Stimulated activated CD8-positive, alpha-beta memory T cell treated with anti-CD3 and anti-CD28 coated beads, Interleukin-2, amount 100 ng/mL, for 1 hour (primary cell): ENCODE measurements at places on chromosomes 5 and 9.

DNA sequence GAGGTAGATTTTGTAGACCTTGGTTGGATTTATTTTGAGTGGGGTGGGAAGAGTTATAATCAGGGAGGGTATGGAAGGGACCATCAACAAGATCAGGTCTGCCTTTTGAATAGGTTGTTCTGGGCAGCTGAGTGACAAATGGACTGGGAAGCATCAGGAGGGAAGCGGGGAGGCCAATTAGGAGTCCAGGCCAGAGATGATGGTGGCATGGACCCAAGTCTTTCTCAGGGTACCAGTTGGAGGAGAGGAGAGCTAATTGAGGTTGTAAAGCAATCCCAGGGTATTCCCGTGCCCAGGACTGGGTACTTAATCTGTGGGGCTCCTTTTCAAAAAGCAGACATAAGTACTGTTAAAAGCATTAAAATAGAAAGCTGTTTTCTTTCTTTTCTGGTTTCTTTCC lies 88.9 kb downstream of the ARHGAP26 start:
- DNase-seq: no peak

DNA sequence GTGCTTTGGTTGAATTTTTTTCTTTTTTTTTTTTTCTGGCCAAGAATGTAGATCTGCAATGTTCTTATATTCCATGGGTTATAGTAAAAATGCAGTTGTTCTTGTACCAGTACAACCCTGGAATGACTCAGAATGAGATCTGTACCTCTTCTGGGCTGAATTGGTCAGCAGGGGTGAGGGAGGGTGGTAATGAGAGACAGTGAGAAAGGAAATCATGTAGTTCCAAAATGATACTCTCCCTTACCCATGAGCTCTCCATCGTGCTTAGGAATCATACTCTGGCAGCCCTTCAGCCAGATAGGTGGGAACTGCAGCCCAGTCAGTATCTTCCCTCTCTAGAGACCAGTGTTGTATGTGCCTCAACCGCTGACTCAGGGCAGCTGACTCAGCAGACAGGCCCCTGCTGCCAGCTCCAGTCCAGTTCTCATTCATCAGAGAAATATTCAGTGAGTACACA lies 2.1 kb upstream of the GLIS3 start:
- DNase-seq: no peak

- no peak for DNase-seq
Observed at GRCh38 chr5:134263801-134264200, 37.9 kb upstream of the PPP2CA start.

DNA sequence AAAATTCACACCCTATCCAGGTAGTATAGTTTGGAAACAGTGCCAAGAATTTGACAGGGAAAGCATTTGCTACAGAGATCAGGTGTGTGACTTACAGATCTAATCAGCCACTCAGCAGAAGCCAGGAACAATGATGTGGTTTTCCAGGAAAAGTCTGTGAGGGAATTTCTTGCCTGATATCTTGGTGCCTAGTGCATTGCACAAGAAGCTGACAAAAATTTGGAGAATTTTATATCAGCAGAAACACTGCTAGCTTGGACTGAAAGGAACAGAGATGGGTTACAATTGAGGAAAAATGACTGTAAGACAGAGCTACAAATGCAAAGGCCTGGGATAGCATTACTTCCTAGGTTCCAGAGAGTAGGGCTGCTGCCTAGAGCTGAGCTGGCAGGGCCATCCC lies 658.1 kb upstream of the CHD1 start:
- no peak for DNase-seq

DNA sequence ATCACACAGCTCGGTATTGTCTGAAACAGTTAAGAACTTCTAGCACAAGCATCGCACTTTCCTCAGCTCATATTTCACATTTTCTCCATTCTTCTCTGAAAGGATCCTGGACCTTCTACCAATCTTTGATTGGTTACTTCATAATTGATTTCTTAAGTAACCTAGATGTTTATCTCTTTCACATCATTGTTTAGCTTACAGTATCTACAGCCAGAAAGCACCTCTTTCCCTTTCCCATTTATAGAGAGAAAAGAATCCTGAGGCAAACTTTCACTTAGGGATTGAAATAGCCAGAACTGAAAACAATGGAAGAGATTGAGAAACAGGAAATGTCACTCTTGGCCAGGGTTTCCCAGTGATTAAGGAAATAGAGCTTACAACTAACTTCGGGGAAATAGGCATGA lies 2.5 kb downstream of the IL33 start:
- no peak for DNase-seq

DNA sequence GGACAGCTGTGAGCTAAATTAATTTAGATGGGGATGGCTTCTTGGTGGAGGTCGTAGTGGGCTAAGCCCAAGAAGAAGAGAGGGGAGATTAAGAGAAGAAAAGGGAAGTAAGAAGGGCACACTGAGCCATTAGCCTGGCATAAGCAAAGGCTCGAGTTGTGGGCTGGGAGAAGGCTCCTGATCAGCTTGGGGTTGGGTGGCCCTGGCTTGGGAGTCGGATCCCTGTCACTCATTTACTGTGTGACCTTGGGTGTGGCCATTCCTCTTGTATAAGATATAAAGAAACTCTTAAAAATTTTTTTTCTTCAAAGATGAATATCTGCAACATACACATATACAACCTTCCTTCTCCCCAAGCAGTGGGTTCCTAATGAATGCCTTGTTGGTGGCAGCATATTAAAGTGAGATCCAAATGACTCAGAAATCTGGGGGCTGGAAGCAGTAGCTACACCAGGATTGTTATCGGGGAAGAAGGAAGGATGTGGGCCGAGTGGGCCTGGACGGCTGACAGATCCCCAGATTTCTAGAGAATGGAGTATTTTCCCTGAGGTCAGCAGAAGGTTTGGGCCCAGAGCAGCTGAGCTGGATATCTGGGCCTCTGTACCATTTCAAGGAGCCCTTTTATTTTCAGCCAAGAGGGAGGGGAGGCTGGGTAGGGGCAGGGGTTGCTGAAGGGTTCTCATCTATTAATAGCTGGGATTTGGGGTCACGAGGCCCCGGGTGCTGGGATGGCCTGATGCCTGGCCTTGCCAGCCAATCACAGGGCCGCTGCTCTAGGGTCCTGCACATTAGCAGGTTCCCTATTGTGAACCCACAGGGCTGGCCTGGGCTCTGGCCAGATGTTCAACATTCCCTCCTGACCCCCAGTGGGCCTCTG lies 52.1 kb downstream of the PPARGC1B start:
- no peak for DNase-seq

- DNase-seq: no peak
Observed at GRCh38 chr9:127121628-127122175, 733 bp downstream of the ANGPTL2 start.

DNA sequence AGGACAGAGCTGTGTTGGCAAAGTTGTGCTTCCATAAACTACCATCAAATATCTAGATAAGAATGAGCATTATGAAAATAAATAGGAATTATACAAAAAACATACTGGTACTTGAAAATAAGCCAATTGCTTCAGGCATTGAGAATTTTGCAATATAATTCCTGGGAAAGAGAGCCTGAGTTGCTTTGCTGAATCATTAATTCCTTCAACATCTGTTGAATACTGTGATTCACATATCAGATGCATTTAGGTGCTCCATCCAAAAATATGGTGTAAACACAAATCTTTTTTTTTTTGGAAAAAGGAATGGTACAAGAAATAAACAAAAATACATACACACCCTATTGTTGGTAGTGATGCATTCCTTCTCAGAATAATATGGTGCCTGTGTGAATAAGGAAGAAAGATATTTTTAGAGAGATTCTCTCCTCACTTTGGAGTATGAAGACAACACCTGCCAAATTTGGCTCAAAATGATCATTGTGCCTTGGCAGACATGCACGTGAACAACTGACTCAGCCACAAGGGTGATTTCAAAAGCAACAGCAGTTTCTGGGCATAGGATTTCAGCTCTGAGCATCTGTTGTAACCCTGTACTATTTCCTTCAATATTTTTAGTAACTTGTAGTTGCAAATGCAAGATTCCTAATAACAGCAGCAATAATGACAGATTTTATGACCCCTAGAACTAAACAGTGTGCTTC lies 96.7 kb downstream of the CAVIN4 start:
- DNase-seq: no peak

DNA sequence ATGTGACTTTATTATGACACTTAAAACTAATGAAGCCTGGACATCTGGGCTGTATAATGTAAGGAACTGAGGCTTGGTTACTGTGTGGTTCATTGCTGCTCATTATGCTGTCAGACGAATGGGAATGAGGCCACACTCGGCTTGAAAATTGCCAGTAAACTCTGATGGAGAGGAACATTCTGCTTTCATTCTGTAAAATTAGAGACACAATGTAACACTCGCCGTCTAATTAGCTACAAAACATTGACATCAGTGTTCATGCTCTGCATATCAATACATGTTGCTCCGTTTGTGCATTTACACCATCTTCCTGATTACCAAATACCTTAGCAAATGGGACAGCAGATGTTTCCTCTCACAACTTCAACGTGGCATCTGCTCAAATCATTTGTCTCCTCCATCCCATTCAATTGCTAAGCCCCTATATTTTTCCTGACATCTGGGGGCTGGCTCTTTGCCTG lies 133.0 kb downstream of the SLC28A3 start:
- DNase-seq: no peak

GRCh38 chr5:15993334-15993733 lies 186.3 kb downstream of the MARCHF11 start:
- DNase-seq: no peak

DNA sequence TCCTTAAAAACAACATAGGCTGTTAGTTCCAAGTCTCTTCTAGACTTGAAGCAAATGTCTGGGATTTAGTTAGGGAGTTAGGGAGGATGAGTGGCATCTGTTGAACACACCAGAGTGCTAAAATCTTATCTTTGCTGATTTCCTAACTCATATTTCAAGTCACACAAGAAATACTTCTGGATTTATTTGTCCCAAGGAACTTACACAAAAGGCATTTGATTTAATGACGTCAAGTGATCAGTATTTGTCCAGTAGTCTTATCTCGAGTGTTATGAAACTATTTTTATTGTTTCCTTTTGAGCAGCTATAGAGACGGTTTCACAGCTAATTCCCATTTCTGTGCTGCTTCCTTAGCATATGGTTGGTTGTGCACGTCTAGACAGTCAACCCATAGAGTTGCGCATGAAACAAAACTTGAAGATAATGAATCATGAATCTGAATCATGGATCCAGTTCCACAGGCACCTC lies 140.5 kb upstream of the TUT7 start:
- no peak for DNase-seq

DNA sequence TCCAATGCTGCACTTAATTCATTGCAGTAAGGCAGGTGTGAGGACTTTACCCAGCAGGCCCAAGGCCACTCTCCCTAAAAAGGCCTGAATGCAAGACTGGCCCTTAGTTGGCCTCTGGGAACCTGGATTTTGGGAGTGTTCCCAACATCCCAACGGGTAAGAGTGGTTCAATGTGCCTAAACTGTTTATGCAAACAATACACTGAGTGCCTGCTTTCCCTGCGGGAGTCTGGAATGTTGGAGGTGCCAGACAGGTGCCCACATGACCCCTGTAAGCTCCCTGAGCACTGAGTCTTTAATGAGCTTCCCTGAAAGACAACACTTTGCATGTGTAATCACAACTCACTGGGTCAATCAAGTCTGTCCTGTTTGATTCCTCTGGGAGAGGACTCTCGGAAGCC lies 37.4 kb downstream of the NSUN2 start:
- no peak for DNase-seq

GRCh38 chr5:157283434-157283833 lies 17.5 kb downstream of the CYFIP2 start:
- no peak for DNase-seq

GRCh38 chr9:134267881-134268724 lies 58.2 kb upstream of the RXRA start:
- DNase-seq: no peak

DNA sequence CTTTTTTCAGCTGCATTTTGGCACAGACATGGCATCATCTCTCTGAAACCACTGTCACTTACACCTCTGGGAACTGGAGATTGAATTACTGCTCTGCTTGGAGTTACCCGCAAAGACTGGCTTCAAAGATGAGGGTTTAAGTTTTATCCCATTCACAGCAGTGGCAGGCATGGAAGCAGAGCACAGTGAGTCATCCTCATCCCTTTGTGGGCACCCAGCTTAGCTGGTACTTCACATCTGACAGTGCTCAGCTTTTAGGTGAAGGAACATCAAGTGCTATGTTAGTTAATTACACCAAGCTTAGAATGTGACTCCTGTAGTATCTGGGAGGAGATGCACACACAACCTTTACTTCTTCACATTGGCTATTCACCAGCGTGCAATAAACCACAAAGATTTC lies 24.8 kb upstream of the ALDH1A1 start:
- no peak for DNase-seq

- no peak for DNase-seq
Observed at GRCh38 chr5:163885117-163885516, 379.7 kb downstream of the MAT2B start.

DNA sequence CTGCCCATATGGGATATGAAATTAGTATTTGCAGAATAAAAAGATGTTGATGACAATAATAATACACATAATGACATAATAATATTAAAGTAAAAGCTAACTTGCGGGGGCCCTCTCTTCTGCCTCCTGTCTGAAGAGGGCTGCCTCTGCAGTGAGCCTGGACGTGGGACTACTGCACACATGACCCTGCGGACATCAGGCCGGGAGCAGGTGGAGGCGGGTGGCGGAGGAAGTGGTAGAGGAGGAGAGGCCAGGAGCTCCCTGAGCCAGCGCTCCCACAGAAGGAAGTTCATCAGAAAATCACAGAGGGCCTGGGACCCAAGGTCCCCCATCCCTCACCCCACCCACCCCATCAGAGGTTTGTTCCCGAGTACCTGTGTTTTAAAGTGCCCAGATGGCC lies 60.5 kb downstream of the ROPN1L start:
- no peak for DNase-seq

DNA sequence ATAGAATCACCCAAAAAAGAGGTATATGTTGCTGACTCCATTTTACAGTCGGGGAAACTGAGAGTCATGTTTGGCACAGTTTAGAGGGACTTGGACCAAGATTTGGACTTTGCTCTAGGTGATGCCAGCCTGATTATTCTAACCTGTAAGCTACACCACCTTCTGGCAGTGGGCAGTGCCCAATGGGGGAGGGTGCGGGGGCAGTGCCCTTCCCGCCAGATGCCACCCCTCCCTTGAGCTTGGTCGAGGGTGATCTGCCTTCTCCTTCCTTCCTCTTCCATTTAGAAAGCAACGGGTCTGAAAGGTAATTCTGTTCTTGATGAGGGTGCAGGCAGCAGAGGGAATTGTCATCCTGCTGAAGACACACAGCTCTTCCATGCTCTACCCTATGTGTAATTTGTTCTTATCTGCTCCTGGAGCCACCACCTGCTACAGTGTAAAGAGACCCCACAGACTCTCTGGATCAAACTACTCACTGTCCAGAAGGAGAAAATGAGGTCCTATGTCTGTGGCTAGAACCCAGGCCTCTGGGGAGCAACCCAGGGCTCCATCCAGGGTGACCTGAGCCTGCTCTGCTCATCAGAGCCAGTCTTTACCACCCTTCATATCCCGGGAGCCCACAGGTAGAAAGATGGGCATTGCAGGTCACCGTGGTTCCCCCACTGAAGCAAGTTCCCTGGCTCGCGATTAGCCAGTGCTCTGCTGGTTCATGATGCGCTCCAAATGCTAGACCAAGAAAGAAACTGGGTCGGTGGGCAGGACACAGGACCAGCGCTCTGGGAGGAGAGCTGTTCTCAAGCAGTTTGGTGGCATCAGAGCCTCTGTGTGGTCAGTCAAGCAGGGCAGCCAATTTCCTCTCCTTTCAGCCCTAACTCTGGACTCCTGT lies 156.2 kb downstream of the RGS3 start:
- no peak for DNase-seq
